ENCODE measurements at places on chromosomes 5 and 9.

DNA sequence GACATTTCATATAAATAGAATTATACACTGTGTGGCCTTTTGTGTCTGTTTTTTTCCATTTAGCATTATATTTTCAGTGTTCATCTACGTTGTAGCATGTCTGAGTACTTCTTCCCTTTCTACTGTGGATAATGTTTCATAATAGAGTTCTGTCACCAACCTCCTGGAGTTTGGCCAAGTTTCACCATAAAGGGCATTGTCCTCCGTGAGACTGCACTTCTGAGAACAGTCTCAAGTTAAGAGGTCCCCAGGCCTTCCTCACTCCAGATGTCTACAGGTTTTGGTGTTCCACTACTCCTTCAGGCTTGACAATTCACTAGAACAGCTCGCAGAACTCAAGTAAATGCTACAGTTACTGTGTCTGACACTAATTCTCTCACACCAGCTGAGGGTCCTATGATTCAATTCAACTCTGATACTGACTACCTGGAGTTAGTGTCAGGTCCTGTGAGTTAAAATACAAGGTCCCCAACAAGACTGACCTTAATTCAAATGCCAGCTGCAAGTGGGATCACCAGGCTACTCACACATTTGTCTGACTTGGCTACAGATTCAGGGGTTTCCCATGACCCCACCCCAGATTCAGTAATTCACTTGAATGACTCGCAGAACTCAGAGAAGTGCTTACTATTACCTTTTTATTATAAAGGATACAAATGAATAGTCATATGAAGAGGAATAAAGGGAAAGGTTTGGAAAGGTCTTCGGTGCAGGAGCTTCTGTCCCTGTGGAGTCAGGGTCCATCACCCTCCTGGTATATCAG, 31.1 kb downstream of the SLC35A4 start:
- no peak for DNase-seq

DNA sequence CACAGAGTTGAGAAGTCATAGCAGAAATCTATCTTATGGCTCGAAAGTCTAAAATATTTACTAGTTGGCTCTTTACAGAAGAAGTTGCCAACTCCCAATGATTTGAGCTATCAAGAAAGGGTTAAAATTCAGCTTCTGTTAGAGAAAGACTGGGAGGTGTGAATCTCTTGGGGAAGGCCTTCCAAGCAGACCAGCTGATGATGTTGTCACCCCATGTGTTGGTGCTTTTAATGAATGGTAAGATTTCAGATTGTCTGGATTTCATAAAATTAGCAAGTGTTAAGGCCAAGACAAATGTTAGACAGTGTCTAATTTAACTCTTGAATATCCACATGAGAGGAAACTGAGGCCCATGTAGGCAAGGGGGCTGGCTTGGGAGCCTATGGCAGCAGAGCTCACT, 63.9 kb downstream of the PPARGC1B start:
- no peak for DNase-seq

DNA sequence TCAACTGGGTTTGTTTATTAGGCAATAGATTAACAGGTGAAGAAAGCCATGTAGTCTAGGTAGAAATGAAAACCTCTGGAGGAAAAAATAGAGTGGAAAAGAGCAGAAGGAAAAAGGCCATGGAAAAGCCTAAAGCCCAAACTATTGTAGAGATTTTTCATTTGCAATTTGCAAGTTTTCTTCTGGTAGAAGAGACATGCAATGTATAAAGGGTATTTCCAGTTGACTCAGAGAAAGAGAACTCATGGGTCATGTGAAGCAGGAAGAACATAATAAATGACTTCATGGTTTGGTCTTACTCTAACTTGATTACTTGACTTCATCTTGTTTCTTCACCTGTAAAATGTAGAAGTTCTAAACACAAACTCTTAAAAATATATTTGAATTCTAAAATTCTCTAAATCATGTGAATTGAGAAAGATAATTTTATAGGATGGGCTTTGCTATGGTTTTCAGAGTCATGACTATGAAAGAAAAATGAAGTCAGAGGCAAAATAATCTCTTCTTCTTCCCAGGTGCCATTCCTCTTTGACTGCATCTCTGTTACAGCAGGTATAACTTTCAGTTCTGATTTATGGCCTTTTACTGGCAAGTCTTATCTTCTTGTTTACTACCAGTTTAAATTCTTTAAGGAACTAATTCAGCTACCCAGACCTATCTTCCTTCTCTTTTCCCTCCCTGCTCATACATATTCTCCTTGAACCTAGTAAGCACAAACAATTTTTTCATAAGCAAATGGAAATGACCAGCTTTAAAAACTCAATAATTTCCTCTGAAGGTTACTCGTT, 47.7 kb upstream of the TMC1 start:
- DNase-seq: no peak

- DNase-seq: no peak
Measured at GRCh38 chr9:135835131-135835530, 72.2 kb downstream of the CAMSAP1 start.

DNA sequence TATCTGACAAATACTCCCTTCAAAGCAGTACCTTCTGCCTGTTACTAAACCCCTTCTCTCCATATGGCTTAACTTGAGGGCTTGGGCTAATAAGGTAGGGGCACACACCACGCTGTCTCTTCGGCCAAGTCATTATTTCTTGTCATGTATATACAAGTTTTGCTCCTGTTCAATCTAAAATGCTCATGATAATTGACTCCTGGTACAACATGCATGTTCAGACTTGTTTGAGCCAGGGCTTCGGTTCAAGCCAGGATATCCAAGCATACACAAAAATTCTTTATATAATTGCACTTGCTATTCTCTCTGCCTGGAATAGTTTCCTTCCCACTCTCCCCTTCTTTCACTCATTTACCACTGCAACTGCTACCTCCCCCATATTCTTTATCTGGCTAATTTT, 756.0 kb upstream of the C9orf72 start:
- DNase-seq: no peak

- DNase-seq: no peak
Measured at GRCh38 chr5:143145243-143146160, 258.0 kb downstream of the NR3C1 start.

GRCh38 chr5:124747791-124748686, 1.6 kb upstream of the ZNF608 start:
- DNase-seq: no peak

- DNase-seq: no peak
Measured at GRCh38 chr5:145568581-145568980, 266.6 kb downstream of the PRELID2 start.

DNA sequence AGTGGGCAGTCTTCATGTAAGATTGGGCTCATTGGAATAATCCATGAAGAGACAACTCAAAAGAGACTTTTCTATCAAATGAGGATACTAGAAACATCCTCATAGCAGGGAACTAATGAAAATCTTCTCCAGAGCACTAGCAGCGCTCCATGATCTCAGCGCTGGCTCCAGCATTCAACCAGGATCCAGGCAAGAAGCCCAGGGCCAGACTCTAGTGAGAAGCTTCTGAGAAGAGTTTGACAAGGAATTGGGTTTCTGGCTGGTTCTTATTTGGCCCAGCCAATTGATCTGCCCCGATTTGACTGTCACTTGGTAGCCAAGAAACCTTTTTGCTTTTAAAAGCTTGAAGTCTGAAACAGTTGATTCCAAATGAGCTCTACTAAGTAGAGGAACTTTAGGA, 60.1 kb downstream of the AOPEP start:
- DNase-seq: no peak

DNA sequence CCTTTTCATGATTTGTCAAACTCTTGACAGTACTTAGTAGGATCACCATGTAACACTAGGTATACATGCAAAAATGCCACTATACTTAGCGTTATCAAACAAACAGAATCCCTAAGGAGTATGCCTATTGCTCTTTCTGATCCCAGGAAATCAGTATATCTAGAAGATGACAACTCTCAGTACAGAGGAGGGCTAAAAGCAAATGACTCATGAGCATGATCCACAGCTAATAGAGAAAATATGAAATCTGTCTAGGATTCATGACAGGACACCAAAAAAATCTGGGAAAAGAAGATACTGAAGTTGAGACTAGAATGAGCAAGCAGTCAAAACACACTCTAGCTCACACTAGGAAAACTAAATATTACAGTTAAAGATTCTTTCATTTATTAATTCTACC, 89.2 kb downstream of the RAPGEF6 start:
- no peak for DNase-seq

DNA sequence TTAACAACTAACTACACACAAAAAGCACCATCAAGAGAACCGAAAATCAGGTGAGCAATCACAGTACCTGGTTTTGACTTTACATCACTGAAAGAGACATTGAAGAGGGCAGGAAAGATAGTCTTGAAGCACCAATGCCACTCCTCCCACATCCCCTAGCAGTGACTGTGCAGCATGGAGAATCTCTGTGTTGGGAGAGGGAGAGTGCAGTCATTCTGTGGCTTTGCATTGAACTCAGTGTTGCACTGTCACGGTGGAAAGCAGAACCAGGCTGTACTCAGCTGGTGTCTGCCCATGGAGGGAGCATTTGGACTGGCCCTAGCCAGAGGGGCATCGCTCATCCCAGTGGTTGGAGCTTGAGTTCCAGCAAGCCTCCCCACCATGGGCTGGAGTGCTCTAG, 40.4 kb downstream of the C5 start:
- DNase-seq: no peak

DNA sequence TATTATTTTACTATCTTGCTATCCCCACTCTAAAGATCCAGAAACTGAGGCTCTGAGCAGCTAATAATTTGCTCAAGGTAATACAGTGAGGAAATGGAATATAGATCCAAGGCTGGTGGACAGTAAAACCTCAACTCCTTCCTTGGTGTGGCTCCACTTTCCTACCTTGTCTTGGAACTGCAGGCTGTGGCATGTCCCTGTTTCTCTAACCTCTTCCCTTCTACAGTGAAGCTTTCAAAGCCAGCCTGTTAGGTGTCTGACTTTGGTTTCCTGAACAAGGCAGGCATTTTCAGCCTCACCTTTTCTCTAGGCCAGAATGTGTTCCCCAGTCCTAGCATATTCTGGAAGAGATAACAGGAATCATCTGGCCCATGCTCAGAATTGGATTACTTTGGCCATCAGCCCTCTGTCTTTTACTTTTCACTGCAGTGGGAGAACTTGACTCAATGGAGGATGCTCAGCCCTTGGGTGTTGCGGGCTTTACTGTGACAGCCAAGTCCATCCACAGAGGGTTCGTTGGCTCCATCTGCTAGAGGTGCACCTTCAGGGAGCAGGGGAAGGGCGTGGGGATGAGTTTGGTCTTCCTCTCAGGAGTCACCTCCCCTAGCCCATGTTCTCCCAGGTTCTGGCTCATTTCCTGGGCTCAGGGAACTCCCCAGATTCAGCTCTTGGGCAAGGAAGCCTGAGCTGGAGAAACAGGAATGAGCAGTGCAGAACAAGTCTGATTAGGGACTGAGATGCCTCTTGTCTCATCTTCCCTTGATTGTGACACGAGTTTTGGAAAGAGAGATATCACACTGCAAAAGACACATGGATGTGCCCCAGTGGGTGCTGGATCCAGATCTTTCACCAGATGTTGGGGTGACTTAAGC, 1.1 kb downstream of the NIPAL4 start:
- no peak for DNase-seq

DNA sequence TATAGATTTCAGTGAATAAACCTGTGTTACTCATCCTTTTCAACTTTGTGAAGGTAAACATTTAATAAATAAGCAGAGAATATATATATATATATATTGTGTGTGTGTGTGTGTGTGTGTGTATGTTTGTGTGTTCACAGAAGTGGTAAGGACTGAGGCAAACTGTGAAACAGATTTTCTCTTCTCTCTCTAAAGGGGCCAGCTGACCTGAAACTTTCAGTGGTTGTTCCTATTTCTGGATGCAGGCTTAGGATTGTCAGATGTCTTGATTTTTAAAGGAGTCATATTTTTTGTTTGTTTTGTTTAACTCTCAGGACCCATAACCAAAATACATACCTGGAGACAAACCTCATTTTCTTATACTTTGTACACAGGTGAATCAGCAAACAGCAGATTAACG, 714.9 kb upstream of the MEF2C start:
- DNase-seq: no peak

GRCh38 chr5:58002323-58002722, 457.6 kb downstream of the PLK2 start:
- no peak for DNase-seq

GRCh38 chr9:95048225-95049087, 269.1 kb downstream of the FANCC start:
- no peak for DNase-seq

- no peak for DNase-seq
Measured at GRCh38 chr5:155057626-155058025, 44.1 kb downstream of the KIF4B start.

DNA sequence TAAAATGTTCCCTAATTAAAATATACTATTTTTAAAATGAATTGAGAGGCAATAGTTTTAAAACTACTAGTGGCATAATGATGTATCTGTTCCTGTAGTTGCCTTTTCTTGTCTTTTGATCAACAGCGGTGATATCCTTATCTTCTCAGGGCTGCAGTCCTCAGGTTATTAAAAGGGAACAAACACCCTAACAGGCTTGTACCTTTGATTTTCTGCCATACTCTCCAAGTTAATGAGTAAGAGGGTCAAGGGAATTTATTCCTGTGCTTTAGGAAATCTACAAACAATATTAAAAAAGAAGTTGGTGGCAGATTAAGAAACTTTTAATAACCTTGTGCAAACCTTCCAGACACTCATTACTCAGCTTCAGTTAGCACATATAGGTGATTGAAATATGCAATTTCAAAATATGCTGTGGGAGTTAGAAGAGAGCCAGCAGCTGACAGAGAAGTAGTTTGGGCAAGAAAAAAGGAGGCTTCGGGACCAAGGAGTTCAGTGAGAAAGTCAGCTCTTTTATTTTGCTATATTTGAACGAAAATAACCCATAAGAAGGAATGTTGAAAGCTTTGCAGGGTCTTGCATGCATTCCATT, 81.0 kb upstream of the TLE4 start:
- DNase-seq: no peak

DNA sequence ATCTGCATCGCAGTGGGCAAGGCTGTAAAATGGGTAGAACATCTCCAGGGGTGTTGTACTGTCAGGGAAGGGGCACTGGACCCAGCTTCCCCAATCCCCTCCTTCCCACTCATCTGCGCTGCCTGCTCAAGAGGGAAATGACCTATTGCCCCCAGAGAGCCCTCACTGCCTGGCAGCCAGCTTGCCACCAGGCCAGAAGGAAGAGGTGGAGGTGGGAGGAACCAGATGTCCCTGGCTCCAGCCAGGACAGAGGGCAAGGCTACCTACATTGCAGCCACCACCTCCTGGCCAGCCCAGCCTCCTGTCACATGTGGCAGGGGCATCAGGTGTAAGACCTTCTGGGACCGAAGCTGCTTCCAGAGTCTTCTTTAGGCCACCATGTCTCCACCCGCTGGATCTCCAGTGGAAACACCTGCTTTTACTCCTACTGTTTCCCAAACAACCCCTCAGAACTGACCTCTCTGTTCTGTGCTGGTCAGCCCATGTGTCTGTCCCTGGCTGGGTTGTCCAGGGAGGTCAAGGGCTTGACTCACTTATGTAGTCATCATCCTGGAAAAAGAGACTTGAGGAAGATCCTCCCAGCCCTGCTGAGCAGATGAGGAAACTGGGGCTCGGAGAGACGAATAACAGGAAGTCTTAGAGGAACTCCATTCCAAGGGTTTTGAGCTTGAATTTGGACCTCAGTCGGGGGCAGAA, 42.3 kb downstream of the JADE2 start:
- no peak for DNase-seq

- no peak for DNase-seq
Measured at GRCh38 chr9:4371108-4371507, 71.2 kb upstream of the GLIS3 start.
